Kidney (tissue), 22 donors: ENCODE measurements at places on chromosomes 12 and 14. TPM values are rescaled to one million over a fixed set of nuclear protein-coding genes. Genes with fewer than 3 reads are reported as not detected.
A peak's percentile ranks its signal among the peaks of the same experiment; 100 is the strongest.

The TAS2R20 gene
- 0.47 TPM for polyA plus RNA-seq

DNA sequence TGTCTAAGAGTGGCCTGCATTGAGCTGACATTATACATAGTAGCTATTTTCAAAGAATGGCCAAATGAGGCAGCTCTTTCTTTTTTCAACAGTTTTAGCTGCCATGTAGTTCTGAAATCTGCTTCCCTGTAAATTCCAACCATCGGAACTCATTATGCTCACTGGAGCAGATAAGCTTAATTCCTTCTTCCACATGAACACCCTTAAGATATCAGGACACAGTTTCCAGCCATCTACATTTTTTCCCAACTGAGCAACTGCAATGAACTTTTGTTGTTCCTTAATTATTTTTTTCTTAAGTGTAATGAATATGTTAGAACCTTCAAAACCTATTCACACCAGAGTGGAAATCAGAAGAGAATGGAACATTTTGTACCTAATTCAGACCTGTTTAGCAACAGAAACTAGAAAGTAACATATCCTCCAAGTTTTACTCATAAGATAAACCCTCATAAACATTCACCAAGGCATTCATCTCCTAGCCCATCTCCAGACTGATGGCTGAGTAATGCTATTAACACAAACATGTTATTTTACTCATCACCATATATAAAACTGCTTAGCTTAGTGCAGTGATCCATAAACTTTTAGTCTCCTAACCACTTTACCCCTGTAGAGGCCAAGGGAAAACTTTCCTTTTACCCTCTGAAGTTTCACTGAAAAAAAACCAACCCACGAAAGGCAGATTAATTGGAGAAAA is 296.1 kb upstream of the SYT1 start:
- DNase-seq, result no peak

DNA sequence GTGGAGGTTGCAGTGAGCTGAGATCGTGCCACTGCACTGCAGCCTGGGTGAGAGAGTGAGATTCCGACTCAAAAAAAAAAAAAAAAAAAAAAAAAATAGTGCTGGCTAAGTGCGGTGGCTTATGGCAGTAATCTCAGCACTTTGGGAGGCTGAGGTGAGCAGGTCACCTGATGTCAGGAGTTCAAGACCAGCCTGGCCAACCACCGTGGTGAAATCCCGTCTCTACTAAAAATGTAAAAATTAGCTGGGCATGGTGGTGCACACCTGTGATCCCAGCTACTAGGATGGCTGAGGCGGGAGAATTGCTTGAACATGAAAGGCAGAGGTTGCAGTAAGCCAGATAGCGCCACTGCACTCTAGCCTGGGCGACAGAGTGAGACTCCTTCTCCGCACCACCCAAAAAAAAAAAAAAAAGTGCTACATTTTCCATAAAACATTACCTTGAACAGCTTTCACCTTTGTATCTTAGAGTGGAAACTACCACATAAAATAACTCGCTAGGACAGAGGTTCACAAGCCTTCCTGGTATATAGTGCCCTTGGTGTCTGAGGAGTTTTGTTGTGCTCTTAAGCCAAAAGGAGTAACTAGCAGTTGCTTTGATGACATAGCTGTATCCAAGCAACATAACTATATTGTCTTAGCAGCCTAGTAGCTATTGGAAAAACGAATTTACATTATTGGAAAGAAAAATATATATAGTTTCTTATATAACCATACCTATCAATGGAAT is 11.1 kb downstream of the PTGES3 start:
- no peak for DNase-seq

GRCh38 chr14:98651037-98651436 is 621.0 kb downstream of the BCL11B start:
- no peak for DNase-seq

- DNase-seq, result no peak
Observed at GRCh38 chr12:94761559-94761958, 111.2 kb upstream of the TMCC3 start.

The CLMN gene
- 33.1 TPM for polyA plus RNA-seq

DNA sequence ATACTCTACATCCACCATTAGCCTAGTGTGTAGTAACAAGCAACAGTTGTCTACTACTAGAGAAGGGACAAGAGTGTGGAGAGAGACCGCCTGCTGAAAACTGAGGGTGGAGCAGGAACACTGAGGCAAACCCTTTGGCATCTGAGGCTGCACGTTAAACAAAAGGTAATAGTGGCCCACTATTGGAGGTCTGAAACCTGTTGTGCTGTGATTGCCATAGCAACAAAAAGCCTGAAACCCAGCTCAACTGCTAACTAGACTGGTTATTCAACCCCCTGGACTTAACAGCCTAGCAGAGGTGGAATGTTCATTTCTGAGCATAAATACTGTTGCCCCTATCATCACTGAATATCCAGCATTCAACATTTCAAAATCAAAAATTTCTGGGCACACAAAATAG is 43.0 kb downstream of the PPP4R4 start:
- peak; percentile 23 for DNase-seq

- DNase-seq, result peak; percentile 60
Observed at GRCh38 chr12:56389412-56389811, 26.8 kb upstream of the APOF start.

DNA sequence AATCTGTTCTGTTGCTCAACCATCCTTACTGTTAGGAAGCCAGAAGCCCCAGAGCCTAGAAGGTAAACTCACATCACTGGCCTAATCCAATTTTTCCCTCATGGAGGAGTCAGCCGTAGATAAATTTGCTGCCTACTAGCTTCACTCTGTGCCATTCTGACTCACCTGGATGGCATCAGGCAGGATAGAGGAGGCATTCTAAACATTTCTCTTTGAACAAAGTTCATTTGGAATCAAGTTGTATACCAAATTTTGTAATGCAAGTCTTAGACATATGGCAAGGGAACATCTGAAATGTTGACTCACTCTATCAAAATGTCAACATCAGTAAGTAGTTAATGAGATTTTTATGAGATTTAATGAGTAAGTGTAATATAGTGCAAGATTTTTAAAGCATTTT is 13.6 kb upstream of the TBC1D30 start:
- DNase-seq, result no peak
